ENCODE measurements at places on chromosomes 1 and 21.
A peak's percentile ranks its signal among the peaks of the same experiment; 100 is the strongest.

DNA sequence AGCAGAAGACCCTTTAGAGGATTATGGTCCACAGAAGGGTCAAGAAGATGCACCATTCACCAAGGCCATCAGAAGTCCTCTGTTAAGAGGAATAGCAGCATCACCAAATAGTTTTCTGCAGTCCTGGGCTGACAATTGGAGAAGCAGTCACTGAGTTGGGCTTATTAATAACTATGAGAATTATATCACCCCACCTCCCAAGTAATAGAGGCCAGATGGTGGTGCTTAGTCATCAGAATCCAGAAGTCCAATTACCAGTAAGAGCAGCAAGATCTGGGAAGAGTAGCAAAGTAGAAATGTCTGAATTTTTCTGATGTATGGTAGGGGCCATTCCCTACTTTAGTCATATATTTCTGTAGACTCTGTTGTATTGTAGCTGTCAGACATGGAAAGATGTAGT lies 6.1 kb upstream of the PSMA5 start:
- no peak for DNase-seq

GRCh38 chr1:81414488-81415015 lies 386.2 kb upstream of the ADGRL2 start:
- peak; percentile 4 for DNase-seq

- no peak for DNase-seq
Measured at GRCh38 chr1:66271904-66272254, 262.1 kb upstream of the SGIP1 start.

DNA sequence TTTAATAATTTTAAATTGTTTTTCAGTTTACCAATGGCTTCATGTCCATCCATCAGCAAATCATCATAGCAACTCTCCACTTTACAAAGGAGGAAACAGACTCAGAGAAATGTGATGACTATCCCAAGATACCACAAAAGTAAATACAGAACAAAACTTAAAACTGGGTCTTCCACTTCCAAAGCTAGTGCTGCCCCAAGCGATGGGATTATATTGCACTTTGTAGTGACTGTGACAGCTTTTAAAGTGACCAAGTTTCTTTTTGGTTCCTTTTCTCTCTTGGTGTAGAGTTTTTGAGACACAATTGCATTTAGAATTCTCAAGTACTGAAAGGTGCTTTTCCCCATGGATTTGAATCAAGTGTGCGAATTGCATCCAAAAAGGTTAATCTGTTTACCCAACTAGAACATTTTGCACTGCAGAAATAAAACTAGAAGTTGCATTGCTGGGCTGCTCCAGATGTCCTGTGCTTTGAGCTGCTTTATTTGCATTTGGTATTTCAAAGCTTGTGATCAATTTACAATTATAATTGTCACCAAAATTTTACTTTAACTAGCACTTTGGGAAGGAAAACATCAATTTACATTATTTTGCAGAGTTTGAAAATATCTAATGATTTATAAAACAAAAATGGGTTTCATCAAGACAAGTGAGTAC lies 320.2 kb downstream of the PDE4B start:
- no peak for DNase-seq

- DNase-seq = no peak
Measured at GRCh38 chr21:44305691-44306090, 5.8 kb downstream of the PFKL start.

DNA sequence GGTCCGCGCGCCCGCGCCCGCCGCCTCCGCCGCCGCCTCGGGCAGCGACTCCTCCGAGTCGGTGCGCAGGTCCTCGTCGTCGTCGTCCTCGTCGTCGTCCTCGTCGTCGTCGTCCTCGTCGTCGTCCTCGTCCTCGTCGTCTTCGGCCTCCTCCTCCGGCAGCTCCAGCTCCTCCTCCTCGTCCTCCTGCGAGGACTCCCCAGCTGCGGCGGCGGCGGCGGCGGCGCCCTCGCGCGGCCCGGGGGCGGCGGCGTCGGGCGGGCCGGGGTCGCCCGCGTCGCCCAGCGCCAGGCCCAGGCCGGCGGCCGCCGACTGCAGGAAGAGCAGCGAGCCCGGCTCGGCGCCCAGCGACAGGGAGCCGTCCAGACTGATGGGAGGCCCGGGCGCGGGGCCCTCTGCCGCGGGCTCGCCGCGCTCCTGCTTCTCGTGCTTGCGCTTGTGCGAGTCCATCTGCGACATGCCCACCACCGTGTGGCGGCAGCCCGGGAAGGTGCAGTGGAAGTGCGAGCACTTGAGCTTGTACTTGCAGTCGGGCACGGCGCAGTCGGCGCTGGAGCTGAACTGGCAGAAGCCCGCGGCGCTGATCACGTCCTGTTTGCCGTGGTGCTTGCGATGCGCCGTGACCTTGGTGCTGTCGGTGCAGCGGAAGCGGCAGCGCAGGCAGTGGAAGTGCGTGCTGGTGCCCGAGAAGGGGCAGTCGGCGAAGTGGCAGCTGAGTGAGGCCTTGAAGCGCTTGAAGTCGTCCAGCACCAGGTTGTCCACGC lies 157.3 kb downstream of the CASZ1 start:
- DNase-seq = no peak

DNA sequence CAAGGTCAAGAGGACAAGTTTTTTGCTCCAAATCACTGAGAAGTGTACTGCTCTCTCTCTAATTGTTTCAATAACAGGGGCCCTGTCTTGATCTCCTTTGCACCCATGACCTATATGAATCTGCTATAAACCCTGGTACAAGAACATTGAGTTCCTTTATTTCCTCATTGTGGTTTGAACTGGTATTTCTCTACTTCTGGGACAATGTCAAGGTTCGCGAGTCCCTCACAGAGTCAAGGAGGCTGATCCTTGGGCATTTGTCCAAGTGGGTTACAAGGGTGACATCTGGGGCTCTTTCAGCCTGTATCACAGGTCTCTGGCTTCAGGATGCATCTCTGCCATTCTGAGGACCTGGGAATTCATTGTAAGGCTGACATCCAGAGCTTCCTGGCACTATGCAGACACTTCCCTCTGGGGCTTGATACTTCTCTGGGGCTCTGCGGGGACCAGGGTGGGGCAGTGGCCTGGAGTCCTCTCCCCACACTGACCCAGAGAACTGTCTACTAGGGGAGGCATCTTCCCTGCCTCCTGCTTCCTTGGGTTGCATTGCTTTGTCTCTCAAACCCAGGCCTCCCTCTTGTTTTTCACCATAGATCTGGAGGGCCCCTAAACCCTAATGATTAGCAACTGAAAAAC lies 22.5 kb upstream of the ZNF648 start:
- DNase-seq = no peak

Data from T-helper 2 cell treated with Interferon-gamma antibody and Interleukin-4, amounts not matched to agents 5 μg/mL and 100 μg/mL, for 36 hours (primary cell).